ENCODE measurements at places on chromosomes 12 and 14.

GRCh38 chr14:41899416-41899815 is 292.7 kb downstream of the LRFN5 start:
- no peak for DNase-seq

GRCh38 chr14:52110441-52111086 is 41.7 kb upstream of the NID2 start:
- DNase-seq, result no peak

GRCh38 chr12:108573317-108573716 is 10.9 kb downstream of the ISCU start:
- DNase-seq, result no peak

- DNase-seq, result no peak
Measured at GRCh38 chr12:57367121-57367520, 63.7 kb downstream of the R3HDM2 start.

GRCh38 chr14:57796556-57796955 is 69.3 kb downstream of the SLC35F4 start:
- DNase-seq, result no peak

- no peak for DNase-seq
Measured at GRCh38 chr14:68471964-68472508, 320.8 kb downstream of the ZFP36L1 start.

DNA sequence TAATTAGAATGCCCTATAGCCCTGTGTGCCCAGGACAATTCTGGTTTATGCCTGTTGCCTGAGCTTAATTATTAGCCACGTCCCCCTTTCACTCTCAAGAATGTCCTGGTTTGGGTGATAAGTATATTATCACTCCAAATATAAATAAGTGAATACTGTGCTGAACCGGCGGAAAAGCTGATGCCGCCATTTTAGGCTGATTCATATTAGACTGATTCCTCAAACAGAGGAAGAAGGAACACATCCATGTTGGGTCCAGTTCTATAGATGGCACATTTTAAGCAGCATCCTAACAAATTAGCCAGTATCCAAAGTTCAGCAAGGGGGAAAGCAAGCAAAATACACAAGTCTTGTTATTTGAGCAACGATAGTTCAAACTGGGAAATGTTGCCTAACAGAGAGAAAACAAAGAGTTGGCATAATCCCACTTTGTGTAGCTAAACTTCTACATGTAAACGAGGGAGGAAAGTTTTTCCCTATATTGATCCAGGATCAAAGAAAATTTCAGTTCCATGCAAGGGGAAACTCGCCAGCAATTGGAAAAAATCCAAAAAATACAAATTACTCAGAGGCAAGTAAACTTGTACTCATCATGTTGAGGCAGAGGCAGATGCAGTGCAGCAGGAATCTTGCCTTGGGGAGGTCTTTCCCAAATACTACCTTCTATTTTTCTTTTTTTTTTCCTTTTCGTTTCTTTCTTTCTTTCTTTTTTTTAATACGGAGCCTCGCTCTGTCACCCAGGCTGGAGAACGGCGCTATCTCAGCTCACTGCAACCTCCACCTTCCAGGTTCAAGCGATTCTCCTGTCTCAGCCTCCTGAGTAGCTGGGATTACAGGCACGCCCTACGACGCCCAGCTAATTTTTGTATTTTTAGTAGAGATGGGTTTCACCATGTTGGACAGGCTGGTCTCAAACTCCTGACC is 96.2 kb downstream of the ITPR2 start:
- DNase-seq, result no peak

GRCh38 chr12:50825372-50825838 is 17.3 kb upstream of the TMPRSS12 start:
- no peak for DNase-seq

- DNase-seq, result no peak
Measured at GRCh38 chr12:104133866-104134265, 4.1 kb downstream of the NFYB start.

- DNase-seq, result no peak
Measured at GRCh38 chr12:115348301-115348700, 664.3 kb upstream of the TBX3 start.

DNA sequence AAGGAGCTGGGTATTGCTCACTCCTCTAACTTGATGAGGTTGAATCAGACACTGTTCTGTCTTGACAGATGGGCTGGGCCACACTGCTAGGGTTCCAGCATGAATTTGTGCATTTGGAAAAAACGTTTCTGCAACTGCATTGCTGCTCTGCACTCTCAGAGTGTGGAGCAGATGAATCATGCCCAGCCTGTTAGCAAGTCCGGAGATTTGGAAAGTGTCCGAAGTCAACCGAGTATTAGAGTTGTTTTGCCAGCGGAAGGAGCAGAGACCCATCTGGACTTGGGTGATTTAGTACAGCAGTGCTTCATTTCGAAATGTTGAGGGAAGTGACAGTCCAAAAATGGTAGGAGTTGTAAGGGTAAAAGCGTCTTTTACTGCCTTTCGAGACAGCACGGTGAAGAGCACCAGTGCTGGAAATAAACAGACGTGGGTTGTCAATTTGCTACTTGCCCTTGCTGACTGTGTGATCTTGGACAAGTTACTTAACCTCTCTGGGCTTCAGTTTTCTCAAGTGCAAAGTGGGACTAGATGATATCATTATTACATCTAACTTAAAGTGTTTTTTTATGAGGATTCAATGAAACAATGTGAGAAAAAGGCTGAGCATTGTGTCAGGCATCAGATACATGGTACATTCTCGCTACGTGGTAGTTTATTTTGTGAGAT is 139.5 kb downstream of the CHST11 start:
- DNase-seq, result no peak

DNA sequence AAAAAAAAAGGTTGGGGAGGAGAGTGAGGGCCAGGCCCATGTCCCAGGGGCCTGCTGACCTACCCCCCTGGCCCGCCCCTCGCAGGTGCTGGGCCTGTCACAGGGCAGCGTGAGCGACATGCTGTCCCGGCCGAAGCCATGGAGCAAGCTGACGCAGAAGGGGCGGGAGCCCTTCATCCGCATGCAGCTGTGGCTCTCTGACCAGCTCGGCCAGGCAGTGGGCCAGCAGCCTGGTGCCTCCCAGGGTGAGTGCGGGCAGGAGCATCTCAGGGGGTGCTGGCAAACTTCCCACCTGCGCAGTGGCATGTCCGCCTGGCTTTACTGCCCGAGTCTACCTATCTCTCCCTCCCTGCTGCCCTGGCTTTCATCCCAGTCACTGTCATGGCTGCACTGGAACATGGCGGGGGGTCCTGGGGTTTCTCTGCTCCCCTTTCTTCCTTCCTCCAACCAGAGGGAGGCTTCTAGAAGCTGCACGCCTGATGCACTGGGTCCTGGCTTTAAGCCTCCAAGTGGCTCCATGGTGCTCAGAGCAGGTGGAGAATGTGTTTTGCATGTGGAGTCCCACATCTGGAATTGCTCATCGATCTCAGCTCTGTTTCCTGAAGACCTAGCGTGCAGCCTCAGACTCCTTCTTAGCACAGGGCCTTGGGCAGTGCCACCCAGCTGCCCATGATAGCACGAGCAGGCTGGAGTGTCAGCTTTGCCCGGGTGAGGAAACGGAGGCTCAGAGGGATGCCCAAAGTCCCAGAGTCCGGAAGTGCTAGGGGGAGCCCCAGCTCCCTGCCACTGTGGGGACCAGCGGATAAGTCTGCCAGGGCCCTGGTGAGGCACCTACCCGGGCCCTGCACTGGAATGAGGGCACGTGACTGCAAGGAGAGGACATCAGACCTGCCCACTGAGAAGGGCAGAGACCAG is 46.3 kb downstream of the PHETA1 start:
- no peak for DNase-seq

DNA sequence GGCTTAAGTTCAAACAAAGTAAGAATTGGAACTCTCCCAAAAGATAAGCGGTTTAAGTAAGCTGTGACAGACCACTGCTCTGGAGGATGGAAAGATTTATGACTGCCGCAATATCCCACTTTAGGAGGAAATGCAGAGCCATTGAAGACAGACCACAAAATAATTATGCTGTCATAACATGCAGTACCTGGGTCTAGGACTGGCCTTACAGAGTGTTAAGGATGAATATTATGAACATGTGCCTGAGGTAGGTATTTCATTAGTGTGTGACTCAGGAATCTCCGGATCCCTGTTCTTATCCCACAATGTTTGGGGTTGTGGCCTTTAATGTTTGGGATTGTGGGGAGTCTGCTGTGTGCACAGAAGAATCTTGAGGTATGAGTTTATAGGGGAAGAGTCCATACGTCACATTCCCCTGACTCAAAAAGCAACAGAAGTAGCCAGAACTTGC is 114.9 kb downstream of the SAMD4A start:
- no peak for DNase-seq

DNA sequence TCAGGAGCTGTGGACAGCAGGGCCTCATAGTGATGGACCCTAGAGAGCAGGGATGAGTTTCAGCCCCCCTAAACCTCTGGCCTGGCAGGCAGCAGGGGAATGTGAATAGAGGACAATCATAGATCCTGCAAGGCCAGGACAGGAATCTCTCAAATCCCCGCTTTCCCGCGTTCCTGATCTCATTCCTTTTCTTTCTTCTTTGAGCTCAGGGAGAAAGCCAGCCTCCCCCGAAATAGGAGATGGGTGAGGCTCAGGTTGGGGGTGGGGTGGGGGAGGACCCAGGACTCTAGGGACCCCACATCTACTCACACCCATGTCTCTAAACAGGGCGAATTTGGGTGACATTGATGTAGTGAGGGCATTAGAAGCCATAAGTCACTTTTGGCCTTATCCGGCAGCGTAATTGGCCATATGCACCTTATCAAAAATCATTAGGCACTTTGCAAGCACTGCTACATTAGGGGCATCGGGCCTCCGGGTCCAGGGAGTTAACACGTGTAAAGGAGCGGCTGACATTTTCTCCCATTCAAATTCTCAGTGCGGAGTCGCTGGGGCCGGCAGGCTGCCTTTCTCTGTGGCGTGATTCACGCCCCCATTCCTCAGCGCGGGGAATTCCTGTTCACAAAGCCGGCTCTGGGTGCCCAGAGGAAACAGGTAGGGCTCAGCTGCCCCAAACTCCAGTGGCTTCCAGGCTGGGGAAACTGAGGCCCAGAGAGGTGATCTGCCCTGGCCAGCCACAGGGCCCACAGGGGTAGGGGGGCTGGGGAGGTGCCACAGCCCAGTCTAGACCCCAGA is 1.5 kb downstream of the LHX5 start:
- DNase-seq, result no peak

- DNase-seq, result no peak
Measured at GRCh38 chr14:99945732-99946651, 119.2 kb upstream of the EVL start.

GRCh38 chr14:92472860-92473259 is 40.7 kb upstream of the RIN3 start:
- no peak for DNase-seq

DNA sequence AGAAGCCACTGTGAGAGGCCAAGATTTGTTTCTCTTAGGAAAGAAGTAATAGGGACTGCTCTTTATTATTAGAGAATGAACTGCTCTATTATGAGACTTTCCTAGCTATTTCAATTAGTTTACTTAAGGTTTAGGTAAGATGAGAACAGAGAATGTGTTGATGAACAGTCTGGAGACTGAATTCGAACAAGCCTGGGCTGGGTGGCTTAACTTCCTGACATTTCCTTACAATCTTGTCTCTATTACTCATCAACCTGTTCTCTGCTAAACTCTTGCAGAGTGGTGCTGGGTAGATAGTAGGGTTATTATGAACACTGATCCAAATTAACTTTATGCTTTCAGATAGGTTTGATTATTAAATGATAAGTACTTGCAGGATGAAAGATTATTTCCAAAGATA is 31.2 kb downstream of the SLC15A5 start:
- no peak for DNase-seq

DNA sequence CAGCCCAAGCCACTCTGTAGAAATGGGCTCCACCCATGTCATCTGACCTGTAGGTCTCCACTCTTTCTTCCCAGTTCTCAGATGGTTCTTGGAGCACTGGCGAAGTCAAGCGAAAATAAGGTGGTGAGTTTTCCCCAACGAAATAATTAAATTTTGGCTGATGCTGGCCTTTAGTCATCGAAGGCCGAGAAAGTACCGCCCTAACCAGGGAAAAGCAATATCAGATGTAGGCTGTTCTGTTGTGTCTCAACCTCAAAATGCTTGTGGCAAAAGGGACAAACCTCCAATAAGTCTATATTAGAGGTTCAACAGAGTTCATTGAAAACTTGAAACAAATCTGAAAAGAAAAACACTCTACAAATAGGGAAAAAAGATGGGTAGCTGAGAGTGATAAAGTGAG is 48.6 kb upstream of the BCAT1 start:
- DNase-seq, result no peak

- no peak for DNase-seq
Measured at GRCh38 chr12:53300187-53300586, 692 bp downstream of the MYG1 start.

DNA sequence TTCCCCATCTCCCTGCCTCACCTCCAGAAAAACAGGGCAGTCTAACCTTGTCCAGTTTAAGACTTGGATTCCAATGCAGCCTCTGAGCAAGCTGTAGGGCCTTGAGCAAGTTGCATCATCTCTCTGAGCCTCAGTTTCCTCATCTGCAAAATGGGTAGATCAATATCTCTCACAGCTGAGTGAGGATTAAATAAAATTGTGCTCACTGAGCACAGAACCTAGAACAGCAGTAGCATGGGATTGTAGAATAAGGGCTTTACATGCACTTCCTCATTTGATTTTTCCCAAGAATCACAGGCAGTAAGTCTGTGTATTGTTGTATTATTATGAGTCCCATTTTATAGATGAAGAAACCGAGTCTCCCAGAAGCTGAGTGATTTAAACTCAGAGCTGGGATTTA is 2.0 kb downstream of the DTX1 start:
- no peak for DNase-seq

- DNase-seq, result no peak
Measured at GRCh38 chr14:30291216-30291615, 267.7 kb upstream of the G2E3 start.

- DNase-seq, result no peak
Measured at GRCh38 chr12:88238406-88238805, 96.3 kb downstream of the TMTC3 start.

- DNase-seq, result no peak
Measured at GRCh38 chr12:2413999-2414792, 361.4 kb downstream of the CACNA1C start.

GRCh38 chr12:5512601-5512970 is 80.7 kb downstream of the NTF3 start:
- peak; percentile 13 for DNase-seq

DNA sequence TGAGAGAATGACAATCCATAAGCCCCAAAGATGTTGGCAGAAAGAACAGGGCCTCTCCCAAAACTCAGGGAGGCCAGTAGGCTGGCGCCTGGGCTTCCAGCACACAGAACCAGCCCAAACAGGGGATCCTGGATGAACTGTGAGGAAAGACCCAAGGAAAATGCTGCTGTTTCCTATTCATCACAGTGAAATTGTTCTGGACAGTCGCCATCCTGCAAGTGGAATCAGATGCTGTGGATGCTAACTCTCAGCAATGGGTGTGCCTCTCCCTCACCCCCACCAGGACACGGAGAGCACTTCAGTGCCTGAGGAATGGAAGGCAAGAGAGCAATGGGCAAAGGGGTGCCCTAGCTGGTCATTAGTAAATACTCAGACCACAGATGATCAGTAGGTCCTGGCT is 80.8 kb downstream of the ANO2 start:
- DNase-seq, result no peak

Data from ovary (tissue), 10 donors.